GM20000 (cell line): ENCODE measurements at places on chromosomes 3 and 15.

DNA sequence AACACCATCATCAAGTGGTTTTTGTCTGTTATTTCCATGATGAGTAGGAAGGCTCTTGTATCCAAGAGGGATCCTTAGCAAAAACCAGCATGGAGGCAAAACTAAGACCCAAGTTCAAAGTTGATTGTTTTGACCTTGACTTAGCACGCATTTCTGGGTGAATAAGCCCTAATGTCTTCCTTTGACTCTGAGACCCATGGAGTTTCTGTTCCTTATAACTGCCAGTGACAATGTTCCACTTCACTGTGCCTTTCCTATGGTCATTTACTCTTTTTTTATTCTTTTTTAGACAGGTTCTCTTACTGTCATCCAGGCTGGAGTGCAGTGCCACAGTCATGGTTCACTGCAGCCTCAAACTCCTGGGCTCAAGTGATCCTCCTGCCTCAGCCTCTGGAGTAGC lies 118.2 kb upstream of the MRPL3 start:
- peak; percentile 16 for DNase-seq

DNA sequence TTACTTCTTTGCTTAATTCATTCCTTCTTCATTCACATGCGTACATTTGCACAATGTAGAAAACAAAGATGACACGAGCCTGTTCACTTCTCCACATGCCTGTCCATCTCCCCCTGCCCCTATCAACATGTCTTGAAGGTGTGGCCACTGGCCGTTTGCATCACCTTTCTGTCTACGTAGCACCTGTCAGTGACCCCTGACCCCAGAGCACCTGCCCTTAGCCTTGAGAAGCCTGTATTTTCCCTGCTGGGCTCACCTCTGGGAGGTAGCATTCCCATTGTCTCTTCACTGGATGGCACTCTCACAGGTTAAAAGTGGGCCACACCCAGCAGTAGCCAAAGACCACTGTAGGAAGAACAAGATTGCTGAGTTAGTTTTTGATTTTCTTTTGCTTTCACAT lies 234.1 kb downstream of the THSD4 start:
- no peak for DNase-seq

DNA sequence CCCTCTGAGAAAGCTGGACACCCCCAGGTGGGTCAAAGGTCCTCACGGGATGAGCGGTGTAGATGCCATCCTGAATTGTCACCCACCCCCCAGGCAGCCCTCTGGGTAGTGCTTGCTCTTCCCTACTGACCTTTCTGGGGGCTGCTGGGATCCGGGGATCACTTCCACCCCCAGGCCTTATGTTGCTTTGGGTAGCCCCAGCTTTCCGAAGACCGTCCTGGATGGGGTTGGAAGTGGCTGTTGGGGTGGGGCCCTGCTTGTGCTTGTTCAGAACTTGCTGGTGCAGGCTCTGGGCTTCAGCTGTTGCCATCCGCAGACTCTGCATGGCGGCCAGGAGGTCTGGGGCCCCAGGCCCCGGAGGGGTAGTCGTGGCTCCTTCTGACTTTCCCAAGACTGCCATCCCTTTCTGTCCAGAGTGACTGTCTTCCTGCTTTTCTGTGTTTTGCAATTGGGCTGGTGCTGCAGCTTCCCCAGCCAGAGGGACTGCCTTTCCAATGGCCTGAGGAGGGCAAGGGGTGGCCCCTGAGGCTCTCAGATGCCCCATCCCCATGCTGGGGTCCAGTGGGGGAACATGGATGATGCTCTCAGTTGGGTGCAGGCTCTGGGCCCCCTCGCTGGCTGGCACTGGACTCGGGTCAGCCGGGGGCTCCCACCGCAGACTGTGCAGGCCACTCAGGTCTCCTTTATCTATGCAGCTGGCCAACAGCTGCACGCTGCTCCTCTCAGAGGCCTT lies 6.3 kb downstream of the XIRP1 start:
- DNase-seq, result peak; percentile 7

GRCh38 chr3:67848299-67848698 lies 193.9 kb upstream of the SUCLG2 start:
- DNase-seq, result no peak

- DNase-seq, result no peak
Measured at GRCh38 chr3:113266738-113267137, 55.4 kb downstream of the BOC start.

DNA sequence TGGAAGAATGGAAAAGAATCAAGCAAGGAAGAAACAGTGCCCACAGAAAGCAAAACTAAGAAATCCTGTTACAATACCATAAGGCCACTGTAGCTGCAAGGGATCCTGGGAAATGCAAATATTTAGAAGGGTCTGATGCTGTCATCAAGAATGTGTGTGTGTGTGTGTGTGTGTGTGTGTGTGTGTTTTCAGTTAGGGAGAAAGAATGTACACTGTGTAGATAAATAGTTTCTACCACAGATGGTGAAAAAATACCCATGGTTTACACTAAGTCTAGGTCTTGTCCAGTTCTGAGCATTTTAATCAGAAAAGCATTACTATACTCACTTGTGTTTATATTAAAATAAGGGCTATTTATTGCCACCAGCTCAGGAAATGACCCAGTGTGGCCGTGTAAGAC lies 355.0 kb downstream of the RBMS3 start:
- DNase-seq, result no peak

DNA sequence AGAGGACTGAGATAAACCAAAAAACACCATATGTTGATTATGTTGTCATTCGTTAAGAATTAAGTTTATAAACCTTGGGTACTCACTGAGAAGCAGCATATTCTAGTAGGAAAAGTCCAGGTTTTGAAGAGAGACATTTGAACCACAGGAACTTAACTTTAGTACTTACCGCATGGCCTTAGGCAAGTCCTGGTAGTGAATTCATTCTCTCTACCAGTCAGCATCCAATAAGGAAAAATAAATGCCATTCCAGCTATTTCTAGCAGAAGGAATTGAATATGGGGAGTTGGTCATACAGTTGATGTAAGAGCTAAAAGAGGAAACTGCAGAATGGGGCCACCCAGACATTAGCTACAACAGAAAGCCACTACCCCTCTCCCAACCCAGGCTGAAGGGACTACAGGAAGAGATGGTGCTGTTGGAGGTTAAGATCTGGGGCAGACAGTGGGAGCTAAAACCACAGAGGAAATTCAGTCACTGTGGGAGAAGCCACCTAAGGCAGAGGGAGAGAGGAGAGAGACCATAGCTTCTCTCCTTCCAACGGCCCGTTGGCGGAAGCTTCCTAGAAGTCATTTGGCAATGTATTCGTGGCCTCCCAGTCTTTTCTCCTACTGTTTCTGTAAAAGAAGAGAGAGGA lies 133.8 kb upstream of the RARB start:
- DNase-seq, result no peak

DNA sequence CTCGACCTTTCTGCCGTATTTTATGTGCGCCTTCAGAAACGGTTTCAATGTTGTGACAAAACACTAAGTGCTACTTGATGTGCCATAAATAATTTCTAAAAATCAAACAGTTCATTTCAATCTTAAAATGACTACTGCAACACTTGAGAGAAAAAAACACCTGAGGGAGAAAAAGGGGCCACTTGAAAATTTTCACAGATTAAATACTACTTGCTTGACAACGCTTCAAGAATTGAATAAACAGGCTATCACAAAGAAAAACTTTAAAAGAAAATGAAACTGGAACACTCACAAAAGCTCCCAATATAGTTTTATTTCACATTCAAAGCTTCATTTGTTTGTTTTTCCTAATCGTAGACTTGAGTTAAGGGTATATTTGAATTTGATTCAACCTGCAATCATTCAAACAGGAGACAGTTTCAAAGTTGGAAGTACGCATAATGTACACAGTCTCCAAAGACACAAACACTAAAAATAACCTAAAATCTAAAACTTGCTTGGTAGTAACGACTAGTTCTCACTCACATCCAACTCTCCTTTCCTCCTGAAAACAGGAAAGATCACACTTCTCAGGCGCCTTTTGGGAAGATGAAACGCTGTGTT lies 380.7 kb downstream of the ERC2 start:
- no peak for DNase-seq

DNA sequence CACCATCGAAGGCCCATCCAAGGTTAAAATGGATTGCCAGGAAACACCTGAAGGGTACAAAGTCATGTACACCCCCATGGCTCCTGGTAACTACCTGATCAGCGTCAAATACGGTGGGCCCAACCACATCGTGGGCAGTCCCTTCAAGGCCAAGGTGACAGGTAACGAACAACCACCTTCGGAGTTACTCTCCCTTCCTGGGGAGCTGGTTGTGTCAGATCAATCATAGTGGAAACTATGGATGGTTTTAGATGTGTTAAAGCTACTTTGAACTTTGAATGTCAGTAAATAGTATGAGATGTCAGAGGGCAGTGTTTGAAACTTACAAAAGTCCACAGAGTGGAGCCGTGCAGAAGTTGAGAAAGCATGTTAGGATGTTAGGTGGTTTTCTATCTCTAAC lies 42.3 kb downstream of the DNASE1L3 start:
- no peak for DNase-seq

GRCh38 chr3:194103505-194103904 lies 32.4 kb upstream of the HES1 start:
- DNase-seq, result peak; percentile 52

DNA sequence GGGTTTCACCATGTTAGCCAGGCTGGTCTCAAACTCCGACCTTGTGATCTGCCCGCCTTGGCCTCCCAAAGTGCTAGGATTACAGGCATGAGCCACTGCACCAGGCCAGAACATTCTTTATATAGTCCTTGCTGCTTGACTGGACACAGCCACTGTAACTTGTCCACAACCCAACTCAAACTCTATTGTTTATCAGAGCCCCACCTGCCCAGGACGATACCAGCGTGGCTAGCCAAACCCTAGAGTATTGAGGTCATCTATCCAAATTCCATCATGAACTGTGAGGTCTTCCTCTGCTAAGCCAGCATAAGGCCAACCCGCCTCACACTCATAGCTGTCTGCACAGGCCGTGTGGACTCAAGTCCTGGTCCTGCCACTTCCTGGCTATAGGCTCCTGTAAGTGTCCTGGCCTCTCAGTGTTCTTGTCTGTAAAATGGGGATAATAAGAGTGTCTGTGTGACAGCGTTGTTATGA lies 63.9 kb downstream of the DAPK2 start:
- DNase-seq, result no peak

GRCh38 chr3:61354604-61355003 lies 103.4 kb upstream of the FHIT start:
- no peak for DNase-seq

DNA sequence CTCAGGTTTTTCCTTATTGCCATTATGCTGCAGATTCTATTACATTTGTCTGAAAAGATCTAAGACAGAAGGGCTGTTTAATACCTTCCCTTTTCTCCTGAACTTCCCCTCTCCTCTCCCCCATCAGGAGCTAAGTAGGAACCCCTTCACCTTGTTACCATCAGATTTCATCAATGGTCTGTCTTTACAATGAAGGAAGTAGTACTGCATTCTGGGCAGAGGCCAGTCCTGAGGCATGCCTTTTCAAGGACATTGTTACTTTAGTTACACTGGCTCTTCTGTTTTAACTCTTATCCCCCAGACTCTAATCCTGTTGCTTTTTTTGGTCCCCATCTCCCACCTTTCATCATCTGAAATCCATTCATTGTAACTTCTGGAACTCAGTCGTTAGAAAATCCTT lies 8.1 kb downstream of the CTNNB1 start:
- no peak for DNase-seq

DNA sequence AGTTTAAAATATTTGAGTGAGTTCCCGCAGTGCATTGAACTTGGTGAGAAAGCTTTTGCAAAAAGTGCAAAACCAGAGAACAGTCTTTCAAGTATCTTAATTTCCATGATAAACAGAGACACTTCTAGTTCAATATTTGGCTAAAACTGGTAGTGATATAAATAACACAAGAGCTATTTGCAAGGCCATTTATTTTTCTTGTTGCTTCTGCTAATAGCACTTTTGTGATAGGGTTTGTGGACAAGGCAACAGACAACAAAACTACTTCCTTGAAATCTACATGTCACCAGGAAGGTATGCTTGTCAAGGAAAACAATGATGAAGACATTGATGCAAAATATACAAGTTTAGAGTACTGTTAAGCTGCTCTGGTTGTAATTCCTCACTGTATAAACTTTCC lies 1225.1 kb downstream of the OTOL1 start:
- DNase-seq, result no peak

GRCh38 chr15:75153087-75153486 lies 48.6 kb upstream of the C15orf39 start:
- peak; percentile 56 for DNase-seq

- DNase-seq, result no peak
Measured at GRCh38 chr3:115768661-115769060, 145.4 kb downstream of the GAP43 start.

DNA sequence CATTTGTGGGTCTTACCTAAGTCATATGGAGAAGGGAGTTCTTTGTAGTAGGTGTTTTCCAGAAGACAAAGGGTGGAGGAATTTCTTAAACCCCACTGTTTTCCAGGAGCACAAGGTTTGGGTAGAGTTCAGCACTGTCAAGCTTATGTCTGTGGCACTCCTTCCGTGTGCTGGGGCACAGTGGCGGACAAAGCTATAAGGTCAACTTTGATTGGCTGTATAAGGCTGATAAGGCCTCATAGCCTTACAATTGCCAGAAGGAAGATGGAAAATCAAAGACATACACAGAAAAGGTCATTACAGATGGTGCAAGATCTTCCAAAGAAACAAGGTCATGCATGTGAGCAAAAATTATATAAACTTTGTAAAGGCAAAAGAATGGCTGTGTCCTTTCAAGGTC lies 3.5 kb upstream of the LYSMD4 start:
- DNase-seq, result no peak

- DNase-seq, result no peak
Measured at GRCh38 chr3:42762046-42762724, 10.9 kb downstream of the CCDC13 start.

DNA sequence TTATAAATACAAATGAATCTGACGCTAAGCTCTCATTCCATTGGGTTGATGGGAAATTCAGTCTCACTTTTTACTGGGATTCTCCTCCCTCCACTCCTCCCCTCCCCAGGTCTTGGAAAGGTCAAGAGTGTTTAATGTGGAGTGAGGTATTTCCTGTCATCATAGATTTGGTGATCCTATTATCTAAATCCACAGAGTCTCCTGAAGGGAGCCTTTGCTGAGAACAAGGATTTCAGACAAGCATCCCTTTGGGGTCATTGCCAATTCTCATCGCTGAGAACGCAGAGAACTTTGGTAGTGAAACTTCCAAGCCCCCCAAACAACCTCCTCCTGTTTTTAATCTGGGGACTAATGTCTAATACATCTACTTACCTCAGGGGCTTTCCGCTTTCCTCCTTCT lies 297.9 kb downstream of the OTOL1 start:
- DNase-seq, result no peak

- peak; percentile 10 for DNase-seq
Measured at GRCh38 chr3:15768421-15769255, 29.1 kb downstream of the ANKRD28 start.
